Thyroid gland (tissue), 4 donors: ENCODE measurements at places on chromosomes 13 and 19. TPM values are rescaled to one million over a fixed set of nuclear protein-coding genes. Genes with fewer than 3 reads are reported as not detected.

The ERICH6B gene
- not detected for total RNA-seq

The KCNRG gene
- 1.0 TPM for total RNA-seq

DNA sequence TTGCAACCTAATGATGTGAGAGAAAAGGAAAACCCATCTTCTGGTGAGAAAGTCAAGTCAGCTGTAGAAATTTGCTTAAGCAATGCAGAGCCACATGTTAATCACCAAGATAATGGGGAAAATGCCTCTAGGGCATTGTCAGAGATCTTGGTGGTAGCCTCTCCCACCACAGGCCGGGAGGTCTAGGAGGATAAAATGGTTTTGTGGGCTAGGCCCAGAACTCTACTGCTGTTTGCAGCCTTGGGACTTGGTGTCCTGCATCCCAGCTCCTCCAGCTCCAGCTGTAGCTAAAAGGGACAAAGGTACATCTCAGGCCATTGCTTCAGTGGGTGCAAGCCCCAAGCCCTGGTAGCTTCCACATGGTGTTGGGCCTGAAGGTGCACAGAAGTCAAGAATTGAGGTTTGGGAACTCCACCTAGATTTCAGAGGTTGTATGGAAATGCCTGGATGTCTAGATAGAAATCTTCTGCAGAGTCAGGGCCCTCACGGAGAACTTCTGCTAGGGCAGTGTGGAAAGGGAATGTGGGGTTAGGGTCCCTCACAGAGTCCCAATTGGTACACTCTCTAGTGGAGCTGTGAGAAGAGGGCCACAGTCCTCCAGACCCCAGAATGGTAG lies 382.2 kb upstream of the KLHL1 start:
- no peaks in the 10 kb centered on the region for H3K36me3 ChIP-seq
- H3K4me3 ChIP-seq = no peak overlapping the region
- H3K27me3 ChIP-seq = no peaks in the 10 kb centered on the region
- no peak overlapping the region for H3K27ac ChIP-seq
- H3K4me1 ChIP-seq = no peaks in the 10 kb centered on the region
- DNase-seq = no peak

The DLL3 gene
- total RNA-seq = 0.56 TPM

DNA sequence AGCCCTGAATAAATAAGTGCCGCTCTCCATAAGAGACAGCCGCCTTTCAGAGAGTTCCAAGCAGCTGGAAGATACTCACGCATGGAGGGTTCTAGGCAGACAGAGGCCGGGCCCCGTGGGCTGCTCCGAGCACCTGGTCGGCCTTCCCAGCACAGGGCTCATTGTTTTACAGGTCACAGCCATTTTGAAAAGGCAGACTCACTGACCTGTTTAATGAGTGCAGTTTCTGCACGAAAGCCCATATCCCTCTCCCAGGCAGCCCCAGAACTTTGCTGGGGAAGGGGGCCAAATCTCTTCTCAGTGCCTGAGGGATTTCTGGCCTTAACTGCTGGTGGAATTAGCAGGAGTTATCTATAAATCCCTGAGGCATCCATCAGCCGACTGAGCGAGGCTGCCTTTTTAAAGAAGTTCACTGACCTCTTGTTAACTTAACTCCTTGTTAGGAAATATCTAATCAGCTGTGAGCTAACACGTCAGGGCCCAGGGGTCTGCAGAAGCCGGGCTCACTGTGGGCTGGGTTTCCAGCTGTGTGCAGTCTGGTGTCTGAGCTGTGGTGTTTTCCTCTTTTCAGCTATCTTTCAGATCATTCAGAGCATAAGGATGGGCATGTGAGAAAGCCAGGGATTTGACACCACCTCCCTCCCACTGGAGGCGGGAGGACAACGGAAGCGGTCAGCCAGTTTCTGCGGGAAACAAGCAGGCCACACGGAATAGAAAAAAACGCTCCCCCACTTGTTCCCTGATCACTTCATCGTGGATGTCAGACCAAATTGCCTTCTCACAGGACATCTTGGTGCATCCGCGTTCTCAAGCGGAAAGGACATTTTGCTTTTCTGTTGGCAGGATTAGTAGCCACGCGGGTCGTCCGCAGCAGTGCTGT lies 23.3 kb downstream of the SERP2 start:
- peaks cover 34% of the 10 kb centered on the region for H3K4me1 ChIP-seq
- peak; percentile 49 for DNase-seq
- no peaks in the 10 kb centered on the region for H3K36me3 ChIP-seq
- H3K4me3 ChIP-seq = no peak overlapping the region
- peak overlapping the region; percentile 67 for H3K27ac ChIP-seq

The ZNF208 gene
- total RNA-seq = 30.5 TPM

The DYRK1B gene
- total RNA-seq = 18.1 TPM

The OR7C1 gene
- total RNA-seq = not detected

GRCh38 chr13:27170516-27171243 lies 931 bp downstream of the USP12 start:
- peak overlapping the region; percentile 77 for H3K4me3 ChIP-seq
- peak overlapping the region; percentile 79 for H3K27ac ChIP-seq
- no peaks in the 10 kb centered on the region for H3K36me3 ChIP-seq
- H3K4me1 ChIP-seq = peaks cover 27% of the 10 kb centered on the region
- no peaks in the 10 kb centered on the region for H3K27me3 ChIP-seq

DNA sequence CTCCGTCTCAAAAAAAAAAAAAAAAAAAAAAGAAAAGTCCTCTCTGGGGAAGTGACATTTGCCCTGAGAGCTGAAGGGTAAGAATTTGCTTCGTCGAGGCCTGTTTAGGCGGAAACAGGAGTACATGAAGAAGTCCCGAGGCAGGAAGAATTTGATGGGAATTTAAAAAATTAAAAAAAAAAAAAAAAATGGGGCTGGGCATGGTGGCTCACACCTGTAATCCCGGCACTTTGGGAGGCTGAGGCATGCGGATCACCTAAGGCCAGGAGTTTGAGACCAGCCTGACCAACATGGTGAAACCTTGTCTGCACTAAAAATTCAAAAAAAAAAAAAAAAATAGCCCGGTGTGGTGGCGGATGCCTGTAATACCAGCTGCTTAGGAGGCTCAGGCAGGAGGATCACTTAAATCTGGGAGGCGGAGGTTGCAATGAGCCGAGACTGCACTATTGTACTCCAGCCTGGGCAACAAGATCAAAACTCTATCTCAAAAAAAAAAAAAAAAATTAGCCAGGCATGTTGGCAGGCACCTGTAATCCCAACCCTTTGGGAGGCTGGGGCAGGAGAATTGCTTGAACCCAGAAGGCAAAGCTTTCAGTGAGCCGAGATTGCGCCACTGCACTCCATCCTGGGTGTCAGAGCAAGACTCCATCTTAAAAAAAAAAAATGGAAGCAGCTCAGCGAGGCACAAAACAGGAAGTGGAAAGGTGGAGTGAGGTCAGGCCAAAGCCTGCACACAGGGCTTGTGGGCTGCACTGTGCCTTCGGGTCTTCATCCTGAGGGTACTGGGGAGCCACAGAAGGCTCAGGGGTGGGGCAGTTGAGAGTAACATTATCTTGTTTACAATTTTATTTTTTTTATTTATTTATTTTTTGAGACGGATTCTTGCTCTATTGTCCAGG lies 4.9 kb downstream of the BAX start:
- peaks cover 36% of the 10 kb centered on the region for H3K4me1 ChIP-seq
- no peaks in the 10 kb centered on the region for H3K36me3 ChIP-seq
- no peak for DNase-seq
- no peak overlapping the region for H3K4me3 ChIP-seq
- H3K27ac ChIP-seq = no peak overlapping the region
- no peaks in the 10 kb centered on the region for H3K27me3 ChIP-seq

- no peak overlapping the region for H3K4me3 ChIP-seq
- H3K27ac ChIP-seq = no peak overlapping the region
- no peak for DNase-seq
- no peaks in the 10 kb centered on the region for H3K27me3 ChIP-seq
- H3K4me1 ChIP-seq = no peaks in the 10 kb centered on the region
These were observed 16.6 kb downstream of the PLK5 start for GRCh38 chr19:1540365-1540925.

The SIGLEC10 gene
- total RNA-seq = 5.3 TPM

DNA sequence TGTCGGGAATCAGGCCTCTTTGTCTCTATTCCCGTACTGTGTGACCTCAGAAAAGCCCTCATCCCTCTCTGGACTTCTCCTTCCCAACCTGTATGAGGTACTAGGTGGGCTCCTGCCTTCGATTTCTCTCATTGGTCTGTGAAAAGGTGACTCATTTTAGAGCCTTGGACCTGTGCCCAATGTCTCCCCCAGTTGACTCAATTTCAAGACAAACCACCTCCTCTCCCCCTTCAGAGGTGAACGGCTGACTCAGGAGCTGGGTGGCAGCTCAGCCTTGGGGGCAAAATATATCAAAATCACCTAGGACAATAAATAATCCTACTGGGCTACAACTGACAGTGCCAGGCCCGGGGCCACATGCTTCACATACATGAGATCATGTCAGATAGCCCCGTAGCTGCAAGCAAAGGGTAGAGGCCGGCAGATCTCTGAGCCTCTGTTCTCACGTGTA lies 630 bp downstream of the COQ8B start:
- H3K27ac ChIP-seq = peak overlapping the region; percentile 91
- no peaks in the 10 kb centered on the region for H3K36me3 ChIP-seq
- H3K4me1 ChIP-seq = peaks cover 54% of the 10 kb centered on the region
- no peaks in the 10 kb centered on the region for H3K27me3 ChIP-seq
- no peak for DNase-seq

DNA sequence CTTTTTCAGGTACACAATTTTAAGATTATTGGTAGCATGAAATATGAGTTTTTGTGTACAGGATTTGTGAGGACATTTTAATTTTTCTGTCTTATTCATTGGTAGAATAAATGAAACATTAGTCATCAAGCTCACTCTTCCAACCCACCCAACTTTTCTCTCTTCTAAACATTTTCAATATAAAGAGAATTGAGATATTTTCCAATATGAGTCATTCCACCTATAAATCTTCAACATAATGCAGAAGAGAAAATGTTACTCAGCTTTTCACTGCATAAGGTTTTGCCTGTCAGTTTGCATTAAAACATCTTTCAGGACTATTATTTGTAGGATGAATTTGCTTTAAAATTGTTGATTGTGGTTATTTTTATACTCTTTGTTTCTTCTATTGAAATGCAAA lies 330.7 kb downstream of the PCDH20 start:
- no peaks in the 10 kb centered on the region for H3K36me3 ChIP-seq
- no peak overlapping the region for H3K27ac ChIP-seq
- DNase-seq = no peak
- no peak overlapping the region for H3K4me3 ChIP-seq
- no peaks in the 10 kb centered on the region for H3K27me3 ChIP-seq

The TMIGD2 gene
- total RNA-seq = not detected

GRCh38 chr13:51036418-51036817 lies 74.7 kb downstream of the C13orf42 start:
- no peak overlapping the region for H3K4me3 ChIP-seq
- no peak for DNase-seq
- H3K36me3 ChIP-seq = no peaks in the 10 kb centered on the region
- no peak overlapping the region for H3K27ac ChIP-seq
- no peaks in the 10 kb centered on the region for H3K4me1 ChIP-seq

GRCh38 chr19:4732680-4733114 lies 9.1 kb upstream of the DPP9 start:
- H3K4me3 ChIP-seq = no peak overlapping the region
- peak; percentile 27 for DNase-seq
- H3K27ac ChIP-seq = no peak overlapping the region

GRCh38 chr19:42540071-42540553 lies 11.8 kb upstream of the CEACAM1 start:
- no peaks in the 10 kb centered on the region for H3K27me3 ChIP-seq
- H3K27ac ChIP-seq = no peak overlapping the region
- no peak overlapping the region for H3K4me3 ChIP-seq
- no peaks in the 10 kb centered on the region for H3K36me3 ChIP-seq
- H3K4me1 ChIP-seq = no peaks in the 10 kb centered on the region

The PGLYRP2 gene
- not detected for total RNA-seq

- H3K4me3 ChIP-seq = peak overlapping the region; percentile 97
- H3K4me1 ChIP-seq = peaks cover 11% of the 10 kb centered on the region
- H3K27me3 ChIP-seq = no peaks in the 10 kb centered on the region
- H3K36me3 ChIP-seq = no peaks in the 10 kb centered on the region
- DNase-seq = no peak
- no peak overlapping the region for H3K27ac ChIP-seq
These were observed 46.8 kb downstream of the ARHGEF18 start for GRCh38 chr19:7395360-7396066.

GRCh38 chr19:32294871-32295438 lies 50.5 kb upstream of the ZNF507 start:
- no peak for DNase-seq
- H3K27ac ChIP-seq = no peak overlapping the region

GRCh38 chr13:46183018-46183946 lies 1.3 kb upstream of the LCP1 start:
- no peaks in the 10 kb centered on the region for H3K27me3 ChIP-seq
- no peaks in the 10 kb centered on the region for H3K4me1 ChIP-seq
- no peak for DNase-seq
- no peak overlapping the region for H3K4me3 ChIP-seq
- H3K27ac ChIP-seq = no peak overlapping the region

The NAPA gene
- total RNA-seq = 354 TPM

The FAM83E gene
- total RNA-seq = not detected

The IGFL2 gene
- total RNA-seq = not detected

DNA sequence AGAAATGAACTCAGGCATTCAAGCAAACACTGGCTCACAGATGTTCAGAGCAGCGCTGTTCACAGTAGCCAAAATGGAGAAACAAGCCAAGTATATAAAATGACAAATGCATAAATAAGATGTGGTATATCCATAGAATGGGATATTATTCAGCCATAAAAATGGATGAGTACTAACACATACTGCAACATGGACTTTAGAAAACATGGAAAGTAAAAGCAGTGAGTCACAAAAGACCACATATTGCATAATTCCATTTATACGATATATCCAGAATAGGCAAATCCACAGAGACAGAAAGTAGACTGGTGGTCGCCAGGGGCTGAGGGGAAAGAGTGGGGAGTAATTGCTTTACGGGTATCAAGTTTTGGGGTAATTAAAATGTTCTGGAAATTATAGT lies 6.6 kb downstream of the ZNF837 start:
- no peak overlapping the region for H3K4me3 ChIP-seq
- no peaks in the 10 kb centered on the region for H3K27me3 ChIP-seq
- no peaks in the 10 kb centered on the region for H3K4me1 ChIP-seq
- no peak overlapping the region for H3K27ac ChIP-seq
- H3K36me3 ChIP-seq = no peaks in the 10 kb centered on the region
- no peak for DNase-seq

The HCST gene
- 1.4 TPM for total RNA-seq

DNA sequence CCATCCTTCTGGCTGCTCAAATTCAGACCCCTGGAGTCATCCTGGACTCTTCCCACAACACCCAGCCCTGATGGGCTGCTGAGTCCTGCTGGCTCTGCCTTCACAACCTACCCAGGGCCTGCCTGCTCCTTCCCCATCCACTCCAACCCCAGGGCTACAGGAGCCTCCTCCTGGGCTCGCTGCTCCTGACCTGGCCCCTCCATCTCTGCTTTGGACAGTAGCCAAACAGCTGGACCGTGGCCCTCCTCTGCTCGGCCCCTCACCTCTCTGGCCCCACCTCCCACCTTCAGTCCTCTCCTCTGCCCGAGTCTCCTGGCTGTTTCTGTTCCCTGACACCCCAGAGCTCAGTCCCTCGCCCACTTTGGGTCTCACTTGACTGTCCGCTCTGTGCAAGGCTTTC lies 66.7 kb downstream of the CEBPG start:
- no peaks in the 10 kb centered on the region for H3K4me1 ChIP-seq
- no peak overlapping the region for H3K27ac ChIP-seq
- no peak overlapping the region for H3K4me3 ChIP-seq
- H3K27me3 ChIP-seq = no peaks in the 10 kb centered on the region
